Stimulated activated CD4-positive, alpha-beta T cell treated with anti-CD3 and anti-CD28 coated beads, Interleukin-12 subunit alpha, Interleukin-12 subunit beta, amount 100 ng/mL, for 48 hours (primary cell): ENCODE measurements at places on chromosomes 5 and 9.

DNA sequence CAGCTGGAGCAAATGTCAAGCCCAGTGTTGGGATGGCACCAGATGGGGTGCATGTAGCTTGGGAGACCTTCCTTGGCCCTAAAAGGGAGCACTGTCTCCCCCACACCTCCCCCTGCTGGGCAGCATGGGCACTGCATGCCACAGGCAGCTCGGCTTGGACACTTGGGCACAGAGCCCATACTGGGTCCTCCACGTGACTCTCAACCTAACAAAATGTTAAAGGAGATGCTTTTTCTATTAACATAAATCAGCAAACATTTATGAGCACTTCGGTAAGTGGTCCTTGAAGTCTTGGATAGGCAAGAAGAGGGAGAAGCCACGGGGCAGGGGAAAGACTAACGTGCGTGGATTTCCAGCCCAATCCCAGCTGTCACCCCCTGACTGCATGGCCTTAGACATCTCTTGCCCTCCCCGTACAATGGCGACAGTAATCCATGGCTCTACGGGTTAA is 23.9 kb upstream of the MAPK9 start:
- DNase-seq = peak; percentile 76

DNA sequence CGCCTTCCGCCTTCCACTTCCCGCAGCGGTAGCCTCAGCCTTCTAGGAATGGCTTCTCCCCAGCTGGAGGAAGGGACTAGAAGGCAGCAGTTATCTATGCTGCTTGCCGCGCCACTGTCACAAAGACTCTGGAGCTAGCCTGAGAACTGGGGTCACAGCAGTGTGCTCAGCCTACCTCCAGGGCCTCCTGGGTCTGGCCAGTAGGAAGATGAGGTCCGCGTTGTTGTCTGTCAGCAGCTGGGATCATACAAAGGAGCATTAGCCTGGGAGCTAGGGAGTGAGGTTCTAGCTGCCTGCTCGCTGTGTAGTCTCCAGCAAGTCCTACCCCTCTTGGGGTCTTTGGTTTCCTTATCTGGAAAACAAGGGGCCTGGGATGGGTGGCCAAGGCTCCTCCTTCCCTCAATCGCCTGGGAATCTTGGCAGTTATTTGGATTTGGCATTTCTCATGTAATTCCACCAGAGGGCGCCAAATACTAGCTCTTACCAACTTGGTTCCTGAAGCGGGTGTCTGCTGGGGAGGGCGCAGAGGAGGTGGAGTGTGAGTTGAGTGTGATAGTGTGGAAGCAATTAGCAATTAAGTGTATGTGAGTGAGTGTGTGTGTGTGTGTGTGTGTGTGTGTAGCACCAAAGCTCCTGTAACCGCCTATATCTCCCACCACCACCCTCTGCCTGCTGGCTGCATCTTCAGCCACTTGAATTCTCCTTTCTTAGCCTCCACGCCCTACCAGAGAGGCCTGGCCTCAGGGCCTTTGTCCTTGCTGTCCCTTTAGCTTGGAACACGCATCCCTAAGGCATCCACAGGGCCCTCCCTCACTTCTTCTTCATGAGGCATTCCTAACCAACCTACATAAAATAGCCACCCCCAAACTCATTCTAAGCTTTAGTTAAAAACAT is 97.1 kb downstream of the ENTREP1 start:
- DNase-seq = peak; percentile 10

- DNase-seq = no peak
These were observed 3.5 kb downstream of the PAM start for GRCh38 chr5:102758576-102758975.

DNA sequence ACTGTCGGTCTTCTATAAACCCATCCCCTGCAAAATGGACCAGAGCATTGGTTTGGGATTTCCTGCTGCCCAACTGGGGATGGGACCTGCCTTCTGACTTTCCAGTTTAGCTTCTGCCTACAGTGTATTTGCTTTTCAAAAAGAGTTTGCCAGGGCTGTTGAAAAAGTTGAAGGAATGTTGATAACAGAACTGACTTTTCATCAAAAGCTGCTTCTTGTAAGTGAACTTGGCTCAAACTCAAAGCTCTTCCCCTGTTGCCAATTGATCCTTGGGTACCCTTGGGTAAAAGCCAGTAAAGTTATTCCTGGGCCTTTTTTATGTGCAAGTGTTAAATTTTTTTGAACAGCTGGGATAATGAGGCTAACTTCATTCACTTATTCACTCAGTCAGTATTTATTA is 142.9 kb upstream of the SLC30A5 start:
- no peak for DNase-seq

DNA sequence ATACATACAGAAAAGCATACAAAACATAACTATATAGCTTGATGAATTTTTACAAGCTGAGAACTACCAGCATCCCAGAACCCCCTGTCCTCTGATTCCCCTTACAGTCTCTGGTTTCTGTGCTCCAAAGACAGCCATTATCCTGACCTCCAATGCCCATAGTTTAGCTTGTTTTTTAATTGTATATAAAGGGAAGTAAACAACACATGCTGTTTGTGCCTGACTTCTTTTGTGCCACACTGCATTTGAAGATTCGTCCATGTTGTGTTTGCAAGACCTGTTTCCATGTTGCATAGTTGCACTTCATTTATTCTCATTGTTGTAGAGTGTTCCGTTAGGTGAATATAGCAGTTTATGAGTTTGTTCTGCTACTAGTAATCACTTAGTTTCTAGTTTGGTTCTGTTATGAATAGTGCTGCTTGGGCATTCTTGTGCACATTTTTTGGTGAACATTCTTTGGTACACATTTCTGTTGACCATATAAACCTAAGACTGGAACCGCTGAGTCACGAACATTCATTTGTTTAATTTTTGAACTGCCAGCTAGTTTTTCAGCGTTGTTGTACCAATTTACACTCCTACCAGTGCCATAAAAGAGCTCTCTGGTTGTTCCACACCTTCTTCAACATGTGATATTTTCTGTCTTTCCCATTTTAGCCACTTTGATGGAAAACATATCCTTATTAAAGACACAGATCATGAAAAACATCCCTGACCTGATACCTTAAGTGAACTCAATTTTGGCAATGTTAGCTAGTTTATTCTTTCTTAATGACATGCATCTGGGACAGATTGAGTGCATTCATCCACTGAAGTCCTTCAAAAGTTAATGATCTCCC is 78.1 kb upstream of the ANXA1 start:
- DNase-seq = no peak

- DNase-seq = no peak
These were observed 3.6 kb upstream of the DCP2 start for GRCh38 chr5:112973036-112973435.

GRCh38 chr5:145925353-145925752 is 11.0 kb upstream of the SH3RF2 start:
- DNase-seq = no peak

GRCh38 chr5:149114403-149115312 is 26.6 kb upstream of the ABLIM3 start:
- peak; percentile 20 for DNase-seq

DNA sequence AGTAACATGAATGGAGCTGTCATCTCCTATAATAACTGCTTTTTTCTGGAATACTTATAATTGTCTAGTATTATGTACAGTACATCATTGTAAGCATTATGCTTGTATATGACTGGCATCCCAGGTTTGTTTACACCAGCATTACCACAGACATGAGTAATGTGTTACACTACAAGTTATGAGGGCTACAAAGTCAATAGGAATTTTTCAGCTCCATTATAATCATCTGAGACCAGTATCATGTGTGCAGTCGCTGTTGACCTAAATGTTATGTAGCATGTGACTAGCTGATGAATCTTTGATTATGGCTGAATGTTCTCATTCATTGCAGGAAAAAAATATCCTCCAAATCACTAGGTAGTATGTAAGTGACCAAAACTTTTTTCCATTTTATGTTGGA is 2.2 kb downstream of the ZCCHC9 start:
- no peak for DNase-seq

DNA sequence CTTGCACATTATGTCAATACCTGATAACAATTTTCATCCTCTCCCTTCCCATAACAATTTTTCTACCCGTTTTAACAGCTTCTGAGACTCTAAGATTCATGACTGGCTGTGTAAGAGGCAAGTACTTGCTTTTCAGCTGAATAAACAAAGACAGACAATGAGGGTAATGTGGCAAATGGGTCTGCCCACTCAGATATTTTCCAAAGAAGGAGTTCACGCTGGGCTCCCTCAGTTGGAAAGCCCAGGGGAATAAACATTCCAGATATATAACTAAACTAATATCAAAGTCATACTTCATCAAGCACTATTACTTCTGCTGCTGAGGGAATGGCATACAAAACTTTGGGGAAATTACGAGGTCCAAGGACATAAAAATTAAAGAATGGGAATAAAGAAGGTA is 24.4 kb downstream of the MEGF9 start:
- no peak for DNase-seq

DNA sequence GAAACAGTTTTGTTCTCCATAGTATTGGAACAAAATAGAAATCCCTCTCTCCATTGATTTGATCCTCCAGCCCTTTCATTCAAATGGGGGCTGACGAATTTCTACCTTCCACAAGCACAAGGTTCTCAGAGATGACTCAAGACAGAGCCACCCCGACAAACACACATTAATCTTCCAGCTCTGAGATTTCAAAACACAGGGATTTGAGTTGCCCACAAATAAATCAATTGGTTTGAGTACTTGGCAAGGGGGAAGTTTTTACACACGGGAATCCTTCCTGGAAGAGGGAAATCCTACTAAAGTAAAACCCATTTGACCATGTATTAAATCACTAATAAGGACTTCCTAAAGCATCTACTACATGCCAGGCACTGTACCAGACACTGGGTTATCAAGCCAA is 5.4 kb downstream of the ADRA1B start:
- DNase-seq = no peak

DNA sequence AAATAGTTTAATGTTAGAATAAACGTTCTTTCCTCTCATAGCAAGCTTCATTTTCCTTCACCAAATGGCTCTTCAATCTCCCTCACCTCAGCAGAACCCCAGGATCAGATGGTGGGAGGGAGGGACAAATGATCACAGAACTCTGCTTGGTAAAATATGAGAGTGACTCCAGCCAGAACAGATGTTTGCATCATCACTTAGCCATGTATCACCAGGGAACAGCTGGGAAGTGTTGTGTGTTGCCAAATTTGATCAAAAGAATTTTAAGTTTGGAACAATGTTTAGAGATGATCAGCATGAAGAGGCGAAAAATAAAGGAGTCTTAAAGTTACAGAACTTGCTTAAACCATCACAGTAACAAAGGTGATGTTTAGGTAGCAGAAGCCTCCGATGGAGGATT is 115.7 kb downstream of the FRMD3 start:
- no peak for DNase-seq

DNA sequence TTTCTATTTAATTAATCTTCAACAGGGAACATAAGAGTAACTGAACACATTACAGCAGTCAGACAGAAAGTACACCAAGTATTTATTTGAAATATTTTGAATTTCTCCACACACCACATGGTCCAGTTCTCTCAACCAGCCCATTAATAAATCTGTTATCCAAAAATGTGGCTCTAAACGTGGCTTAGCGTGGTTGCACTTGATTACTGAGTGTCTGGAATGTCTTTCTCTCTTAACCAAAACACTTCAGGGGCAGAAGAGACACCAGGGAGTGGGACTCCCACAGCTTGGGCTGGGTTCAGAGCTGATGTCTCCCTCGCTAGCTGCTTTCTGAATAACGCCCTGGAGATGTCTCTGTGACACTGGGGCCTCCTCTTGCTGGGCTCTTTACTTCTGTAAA is 52.6 kb upstream of the FANCC start:
- no peak for DNase-seq

DNA sequence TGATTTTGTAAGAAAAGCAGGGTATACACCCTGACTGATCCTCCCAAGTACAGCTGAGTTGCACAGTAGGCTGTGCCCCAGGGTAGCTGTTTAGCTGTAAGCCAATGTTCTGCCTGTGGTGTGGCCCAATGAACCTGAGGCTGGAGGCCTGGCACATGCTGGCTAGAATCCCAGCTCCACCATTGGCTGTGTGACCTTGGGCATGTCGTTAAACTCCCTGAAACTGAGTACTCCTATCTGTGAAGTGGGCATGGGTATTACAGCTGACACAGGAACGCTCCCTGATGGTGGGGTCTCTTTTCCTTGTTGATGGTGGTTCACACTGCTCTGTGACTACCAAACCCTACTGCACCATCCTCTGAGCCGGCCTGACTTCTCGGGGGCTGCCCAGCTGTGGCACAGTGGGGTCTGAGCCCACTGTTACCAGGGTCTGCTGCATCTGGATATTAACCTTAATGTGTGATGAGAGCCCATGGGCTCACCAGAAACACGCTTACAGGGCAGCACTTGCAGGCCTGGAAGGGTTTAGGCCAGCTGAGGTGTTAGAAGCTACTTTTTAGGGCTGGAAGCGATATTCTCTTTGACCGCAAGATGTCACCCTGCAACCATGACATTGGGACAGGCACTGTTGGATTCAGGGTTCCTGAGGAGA is 7.0 kb upstream of the GADD45G start:
- peak; percentile 65 for DNase-seq

DNA sequence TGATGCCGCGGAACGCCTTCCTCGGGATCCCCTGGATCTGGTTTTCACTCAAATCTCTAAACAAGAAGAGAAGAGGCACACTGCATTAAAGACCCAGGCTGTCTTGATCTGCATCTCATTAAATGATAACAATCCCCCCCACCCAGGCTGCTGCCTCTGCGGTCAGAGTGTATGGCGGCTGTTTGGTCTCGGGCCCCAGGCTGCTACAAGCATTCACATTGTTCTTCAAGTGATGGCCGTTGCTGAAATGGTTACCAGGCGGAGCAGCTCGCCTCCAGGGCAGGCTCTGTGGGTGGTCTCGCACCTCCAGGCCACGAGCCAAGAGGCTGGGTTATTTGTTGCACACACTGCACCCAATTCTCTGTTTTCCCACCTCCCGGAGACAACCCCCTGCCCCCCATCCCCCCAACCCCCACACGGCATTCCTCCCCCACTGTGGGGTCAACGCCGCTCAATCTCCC is 304.1 kb upstream of the PANK3 start:
- DNase-seq = no peak

DNA sequence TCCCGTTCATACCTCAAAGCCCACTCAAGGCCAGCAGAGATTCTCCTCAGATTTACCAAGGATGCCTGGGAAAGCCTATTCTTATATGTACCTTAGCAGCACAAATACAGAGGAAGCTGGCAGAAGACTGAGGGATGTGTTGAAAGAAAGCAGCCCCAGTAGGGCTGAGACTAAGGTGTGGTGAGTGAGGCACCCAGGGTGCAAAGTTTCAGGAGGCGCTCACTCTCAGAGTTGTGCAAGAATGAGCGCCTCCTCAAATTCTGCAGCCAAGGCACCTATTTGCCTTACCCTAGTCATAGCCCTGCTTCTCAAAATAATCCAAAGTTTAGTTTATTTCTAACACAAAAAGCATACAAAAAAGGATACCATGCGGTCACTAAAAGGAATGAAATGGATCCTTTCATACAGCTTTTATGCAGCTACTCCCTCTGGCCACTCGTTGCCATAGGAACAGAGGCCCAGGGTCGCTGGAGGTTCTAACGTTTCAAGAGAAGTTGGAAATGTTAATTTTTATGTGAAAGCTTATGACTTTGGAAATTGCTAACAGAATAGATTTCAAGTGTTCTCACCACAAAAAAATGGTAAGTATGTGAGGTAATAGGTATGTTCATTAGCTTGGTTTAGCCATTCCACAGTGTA is 79.7 kb upstream of the SMIM23 start:
- DNase-seq = no peak
